ENCODE measurements at places on chromosomes 2 and 18.

DNA sequence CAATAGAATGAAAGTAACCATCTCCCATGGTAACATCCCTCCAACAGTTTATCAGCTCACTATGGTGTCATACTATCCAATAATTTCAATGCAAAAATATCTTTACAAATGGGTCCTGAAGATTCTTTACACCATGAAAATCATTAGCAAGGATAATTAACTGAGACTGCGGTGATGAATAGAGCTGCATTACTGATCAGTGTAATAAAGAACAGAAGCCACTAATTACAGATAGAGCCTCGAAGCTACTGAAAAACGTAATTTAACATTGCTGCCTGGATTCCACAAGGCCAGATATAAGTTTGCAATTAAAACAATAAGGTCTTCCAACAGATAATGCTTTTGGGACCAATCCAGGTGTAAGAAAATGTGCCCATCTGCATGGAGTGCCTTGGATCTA lies 1245.8 kb upstream of the SLC39A10 start:
- no peak for DNase-seq

DNA sequence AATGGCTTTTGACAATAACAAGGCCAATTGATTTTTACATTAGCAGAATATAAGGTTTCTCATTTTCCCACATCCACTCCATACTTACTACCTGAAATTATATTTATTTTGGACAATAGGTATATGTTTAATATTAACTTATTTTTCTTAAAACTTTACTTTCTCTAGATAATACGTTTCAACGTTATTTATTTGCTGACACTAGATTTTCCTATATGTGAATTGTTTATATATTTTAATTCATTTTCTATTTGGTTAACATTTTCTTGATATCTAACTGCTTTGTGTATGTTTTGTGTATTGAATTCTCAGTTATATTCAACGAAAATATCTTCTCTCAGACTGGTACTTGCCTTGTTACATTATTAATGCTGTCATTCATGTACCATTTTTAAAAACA lies 199.9 kb upstream of the TMEFF2 start:
- DNase-seq, result no peak

GRCh38 chr18:69897397-69898108 lies 50.1 kb downstream of the CD226 start:
- no peak for DNase-seq

GRCh38 chr18:73688161-73688560 lies 459.5 kb downstream of the FBXO15 start:
- DNase-seq, result no peak

DNA sequence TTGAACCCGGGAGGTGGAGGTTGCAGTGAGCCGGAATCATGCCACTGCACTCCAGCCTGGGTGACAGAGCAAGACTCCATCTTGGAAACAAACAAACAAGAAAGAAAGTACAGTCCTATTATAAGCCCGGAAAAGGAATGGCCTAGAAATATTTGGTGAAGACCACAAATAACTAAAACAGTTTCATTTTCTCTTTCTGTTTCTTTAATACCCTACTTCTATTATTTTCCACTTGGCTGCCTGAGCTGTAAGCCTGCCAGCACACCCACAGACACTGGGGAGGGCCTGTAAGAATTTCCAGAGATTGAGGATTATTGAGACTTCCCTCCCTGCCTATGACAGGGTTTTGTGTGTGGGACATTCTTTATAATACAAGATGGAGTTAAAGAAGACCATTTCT lies 188.0 kb upstream of the DCC start:
- no peak for DNase-seq

GRCh38 chr2:62727259-62727867 lies 21.9 kb downstream of the EHBP1 start:
- DNase-seq, result no peak

- no peak for DNase-seq
Measured at GRCh38 chr2:234969306-234970098, 17.7 kb downstream of the SH3BP4 start.

DNA sequence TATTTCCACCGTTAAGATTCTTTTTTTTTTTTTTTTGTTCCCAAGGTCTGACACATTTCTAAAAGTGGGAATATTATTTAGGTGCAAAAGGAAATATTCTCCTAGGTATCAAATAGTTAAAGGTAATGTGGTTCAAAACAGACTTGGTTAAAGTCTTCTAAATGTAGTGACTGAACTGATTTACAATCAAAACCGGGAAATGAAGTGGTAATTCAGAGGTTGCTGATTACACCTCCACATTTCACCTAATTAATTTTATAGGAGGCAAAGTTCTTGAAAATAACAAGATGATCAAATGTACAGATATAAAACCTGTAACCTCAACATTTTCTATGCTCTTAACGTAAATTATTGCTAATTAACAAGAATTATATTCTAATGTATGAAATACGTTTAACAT lies 5.1 kb downstream of the BCL11A start:
- no peak for DNase-seq
